ENCODE measurements at places on chromosomes 13 and 19.

DNA sequence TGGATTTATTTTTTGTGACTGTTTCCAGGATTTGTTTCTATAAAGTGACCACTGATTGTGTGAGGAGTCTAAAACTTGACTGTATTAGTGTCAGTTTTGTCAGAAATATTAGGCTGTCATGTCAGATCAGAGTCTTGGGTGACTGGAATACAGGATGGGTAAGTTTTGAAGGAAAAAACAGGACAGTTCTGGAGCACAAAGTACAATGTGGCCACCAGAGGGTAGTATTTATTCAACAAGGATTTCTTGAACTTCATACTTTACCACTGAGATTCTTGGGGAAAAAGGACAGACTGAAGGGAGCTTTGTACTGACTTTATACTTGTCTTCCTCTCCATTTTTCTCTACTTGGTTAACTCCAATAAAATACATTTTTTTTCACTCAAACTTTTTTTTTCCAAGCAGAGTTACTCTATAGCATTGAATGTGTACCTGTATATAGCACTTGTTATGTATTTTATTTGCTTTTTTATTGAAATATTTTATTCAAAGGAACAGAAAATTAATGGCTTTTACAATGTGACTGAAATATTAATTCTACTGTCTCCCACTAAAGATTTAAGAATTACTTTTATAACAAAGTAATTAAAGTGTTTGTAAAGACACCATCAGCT lies 51.1 kb downstream of the LMO7 start:
- DNase-seq, result no peak

DNA sequence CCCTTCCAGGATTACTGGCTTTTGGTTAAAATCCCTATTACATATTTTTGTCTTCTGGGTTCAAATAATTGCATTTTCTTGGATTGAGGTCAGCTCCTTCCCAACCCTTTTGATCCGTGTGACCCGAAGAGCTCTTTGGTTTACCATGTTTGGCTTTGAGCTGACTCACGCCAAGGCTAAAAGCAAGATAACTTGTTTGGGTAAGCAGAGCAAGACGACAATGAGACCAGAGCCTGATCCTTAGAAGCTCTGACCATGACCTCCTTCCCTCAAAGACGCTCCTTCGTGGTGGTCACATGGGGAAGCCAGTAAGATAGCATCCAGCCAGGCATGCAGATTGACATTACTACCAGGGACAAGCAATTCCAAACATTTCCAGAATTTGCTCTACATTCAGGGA lies 153.8 kb downstream of the DCT start:
- no peak for DNase-seq

DNA sequence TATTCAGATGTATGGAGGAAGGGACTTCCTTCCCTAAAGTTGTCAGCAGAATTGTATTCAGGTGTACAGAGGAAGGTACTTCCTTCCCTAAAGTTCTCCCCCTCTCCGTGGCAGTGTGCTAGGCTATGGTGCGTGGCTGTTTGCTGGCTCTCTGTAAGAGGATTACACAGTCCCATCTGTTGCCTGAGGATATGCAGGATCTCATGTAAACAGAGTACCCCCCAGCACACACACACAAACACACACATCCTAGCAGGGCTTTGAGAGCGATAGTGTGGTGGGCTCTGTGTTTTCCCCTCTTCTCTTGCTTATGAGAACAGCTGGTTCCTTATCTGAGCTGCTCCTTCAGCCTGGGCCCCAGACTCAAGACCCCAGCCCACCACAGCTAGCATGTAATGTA lies 10.3 kb downstream of the NEK5 start:
- DNase-seq, result no peak

- DNase-seq, result no peak
These were observed 13.9 kb upstream of the PAK4 start for GRCh38 chr19:39111593-39112199.

DNA sequence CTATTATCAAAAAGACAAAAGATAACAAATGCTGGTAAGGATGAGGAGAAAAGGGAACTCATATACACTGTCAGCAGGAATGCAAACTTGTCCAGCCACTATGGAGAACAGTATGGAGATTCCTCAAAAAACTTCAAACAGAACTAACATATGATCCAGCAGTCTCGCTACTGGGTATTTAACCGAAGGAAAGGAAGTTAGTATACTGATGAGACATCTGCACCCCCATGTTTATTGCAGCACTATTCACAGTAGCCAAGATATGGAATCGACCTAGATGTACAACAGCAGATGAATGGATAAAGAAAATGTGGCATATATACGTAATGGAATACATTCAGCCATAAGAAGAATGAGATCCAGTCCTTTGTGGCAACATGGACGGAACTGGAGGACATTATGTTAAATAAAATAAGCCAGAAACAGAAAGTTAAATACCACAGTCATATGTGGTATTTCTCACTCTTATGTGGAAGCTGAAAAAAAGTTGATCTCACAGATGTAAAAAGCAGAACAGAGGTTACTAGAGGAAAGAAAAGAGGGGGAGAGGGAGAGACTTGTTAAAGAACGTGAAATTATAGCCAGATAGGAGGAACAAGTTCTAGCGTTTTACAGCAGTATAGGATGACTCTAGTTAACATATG lies 83.2 kb downstream of the RUBCNL start:
- DNase-seq, result no peak

DNA sequence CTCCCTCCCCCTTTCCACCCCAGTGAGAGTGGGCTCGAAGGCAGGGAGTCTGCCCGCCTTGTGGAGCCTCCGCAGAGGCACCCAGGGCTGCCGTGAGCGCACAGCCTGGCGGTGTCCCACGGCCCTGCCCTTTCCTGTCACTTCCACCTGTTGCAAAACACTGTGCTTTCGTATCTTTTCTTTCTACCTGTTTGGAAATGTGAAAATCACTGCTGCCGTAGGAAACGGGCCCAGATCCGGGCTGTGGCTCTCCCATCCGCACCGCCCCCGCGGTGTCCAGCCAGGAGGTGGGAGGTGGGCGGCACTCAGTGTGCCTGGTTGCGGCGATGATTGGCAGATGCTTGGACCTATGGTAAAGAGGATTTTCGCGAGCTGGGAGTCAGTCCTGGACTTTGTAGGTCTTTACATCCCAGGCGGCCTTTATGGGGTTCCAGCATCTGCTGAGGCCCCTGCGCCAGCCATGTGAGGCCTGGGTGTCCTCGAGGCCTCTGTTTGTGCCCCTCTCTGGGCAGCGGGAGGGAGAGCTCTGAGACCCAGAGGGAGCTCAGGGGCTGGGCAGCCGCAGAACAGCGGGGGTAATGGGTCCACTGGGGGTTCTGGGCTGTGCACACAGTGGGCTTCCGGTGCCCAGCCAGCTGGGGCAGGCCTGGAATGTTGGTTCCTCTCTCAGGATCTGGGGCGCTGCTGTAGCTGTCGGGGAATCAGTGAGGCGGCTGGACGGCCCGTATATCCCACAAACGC lies 6.1 kb downstream of the STK11 start:
- no peak for DNase-seq
